ENCODE measurements at places on chromosomes 11 and 22. TPM values are rescaled to one million over a fixed set of nuclear protein-coding genes. Genes with fewer than 3 reads are reported as not detected.

Gene IFTAP
- total RNA-seq = 50.1 TPM

- DNase-seq = no peak
Measured at GRCh38 chr11:907668-908067, 2.9 kb downstream of the CHID1 start.

DNA sequence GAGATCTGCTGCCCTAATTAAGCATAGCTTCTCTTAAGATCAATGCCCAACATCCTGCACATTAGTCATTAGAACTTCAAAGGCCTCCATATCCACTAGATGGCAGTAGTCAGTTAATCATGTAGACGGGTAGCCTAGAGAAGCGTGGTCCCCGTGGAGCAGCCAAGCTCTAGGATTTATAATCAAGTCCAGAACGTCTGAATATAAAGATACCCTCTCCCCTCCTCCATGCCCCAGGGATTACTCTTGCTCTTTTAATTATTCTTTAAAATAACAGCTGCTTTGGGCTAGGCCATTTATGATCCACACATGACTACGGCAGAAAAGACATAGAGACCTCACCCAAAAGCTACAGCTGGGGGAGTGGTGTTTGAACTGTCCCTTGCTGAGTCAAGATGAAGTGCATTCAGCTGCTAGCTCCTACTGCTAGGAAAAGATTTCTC is 327.6 kb upstream of the PLET1 start:
- peak; percentile 35 for DNase-seq

- no peak for DNase-seq
Measured at GRCh38 chr11:70077411-70078094, 564 bp upstream of the ANO1 start.
